ENCODE measurements at places on chromosomes 12 and 14.

GRCh38 chr14:20624495-20625070, 16.9 kb downstream of the OR6S1 start:
- H3K36me3 ChIP-seq: no peaks in the 10 kb centered on the region
- H3K27ac ChIP-seq: no peak overlapping the region
- no peaks in the 10 kb centered on the region for H3K27me3 ChIP-seq
- peak; percentile 89 for DNase-seq
- peak overlapping the region; percentile 9 for H3K4me3 ChIP-seq

- peak overlapping the region; percentile 72 for H3K4me3 ChIP-seq
- no peaks in the 10 kb centered on the region for H3K36me3 ChIP-seq
- peak; percentile 46 for DNase-seq
- H3K27ac ChIP-seq: peak overlapping the region; percentile 20
- H3K4me1 ChIP-seq: peaks cover 16% of the 10 kb centered on the region
Observed at GRCh38 chr12:56487448-56488040, 417 bp downstream of the GLS2 start.

GRCh38 chr14:21092273-21093011, 6.0 kb downstream of the ZNF219 start:
- peaks cover 6% of the 10 kb centered on the region for H3K36me3 ChIP-seq
- peaks cover 25% of the 10 kb centered on the region for H3K4me1 ChIP-seq
- H3K27me3 ChIP-seq: no peaks in the 10 kb centered on the region
- no peak overlapping the region for H3K27ac ChIP-seq
- no peak overlapping the region for H3K4me3 ChIP-seq

- no peak for DNase-seq
- H3K36me3 ChIP-seq: no peaks in the 10 kb centered on the region
- H3K4me1 ChIP-seq: no peaks in the 10 kb centered on the region
- H3K4me3 ChIP-seq: no peak overlapping the region
- H3K27me3 ChIP-seq: no peaks in the 10 kb centered on the region
Observed at GRCh38 chr12:90423965-90424364, 531.0 kb downstream of the CCER1 start.

DNA sequence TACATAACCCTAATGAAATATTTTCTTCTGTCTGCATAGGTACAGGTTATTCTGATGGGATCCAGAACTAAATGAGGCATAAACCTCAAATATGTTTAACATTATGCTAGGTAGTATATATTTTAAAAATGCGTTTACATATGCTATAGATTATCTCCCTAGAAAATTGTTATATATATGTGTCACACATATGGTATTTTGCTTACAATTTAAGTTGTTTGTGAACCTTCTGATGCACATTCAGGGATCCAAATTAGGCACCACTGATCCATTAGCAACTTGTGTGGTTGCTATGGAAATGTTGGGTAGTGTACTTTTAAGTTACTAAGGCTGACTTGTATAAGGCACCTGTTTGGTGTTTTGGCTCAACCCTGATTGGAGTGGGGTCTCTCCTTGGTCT, 456.7 kb downstream of the AEBP2 start:
- no peak overlapping the region for H3K27ac ChIP-seq
- H3K4me1 ChIP-seq: no peaks in the 10 kb centered on the region
- no peaks in the 10 kb centered on the region for H3K27me3 ChIP-seq
- no peak for DNase-seq
- no peaks in the 10 kb centered on the region for H3K36me3 ChIP-seq

DNA sequence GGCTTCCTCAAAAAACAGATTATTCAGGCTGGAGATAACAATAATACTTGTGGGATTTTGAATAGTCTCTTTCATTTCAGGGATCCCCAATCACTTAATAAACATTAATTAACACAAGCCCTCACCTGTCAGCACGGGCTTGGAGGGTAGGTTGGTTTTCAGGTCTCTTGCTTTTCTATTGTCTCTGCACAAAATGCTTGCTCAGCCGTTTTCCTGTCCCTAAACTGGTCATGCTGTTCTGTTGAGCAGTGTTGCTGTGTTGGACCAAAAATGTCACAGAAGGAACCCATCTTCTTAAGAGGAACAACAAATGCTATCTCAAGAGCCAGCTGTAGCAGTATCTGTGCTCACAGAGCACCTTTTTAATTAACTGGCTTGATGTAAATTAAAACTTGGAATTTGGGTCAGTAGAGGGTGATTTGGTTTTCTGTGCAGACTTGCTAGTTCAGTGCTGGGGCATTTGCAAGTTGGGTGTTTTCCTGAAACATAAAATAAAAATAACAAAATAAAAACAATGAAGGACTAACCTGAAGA, 231.8 kb upstream of the CRY1 start:
- H3K4me1 ChIP-seq: peaks cover 16% of the 10 kb centered on the region
- H3K4me3 ChIP-seq: no peak overlapping the region
- no peak overlapping the region for H3K27ac ChIP-seq
- no peaks in the 10 kb centered on the region for H3K36me3 ChIP-seq

- H3K27ac ChIP-seq: no peak overlapping the region
- no peaks in the 10 kb centered on the region for H3K36me3 ChIP-seq
- no peak for DNase-seq
- H3K27me3 ChIP-seq: no peaks in the 10 kb centered on the region
- no peaks in the 10 kb centered on the region for H3K4me1 ChIP-seq
Observed at GRCh38 chr12:70730675-70731180, 93.5 kb upstream of the PTPRB start.

- no peak overlapping the region for H3K27ac ChIP-seq
- H3K4me3 ChIP-seq: no peak overlapping the region
- H3K4me1 ChIP-seq: no peaks in the 10 kb centered on the region
- no peaks in the 10 kb centered on the region for H3K27me3 ChIP-seq
Observed at GRCh38 chr14:77917491-77918201, 117.7 kb downstream of the ADCK1 start.

DNA sequence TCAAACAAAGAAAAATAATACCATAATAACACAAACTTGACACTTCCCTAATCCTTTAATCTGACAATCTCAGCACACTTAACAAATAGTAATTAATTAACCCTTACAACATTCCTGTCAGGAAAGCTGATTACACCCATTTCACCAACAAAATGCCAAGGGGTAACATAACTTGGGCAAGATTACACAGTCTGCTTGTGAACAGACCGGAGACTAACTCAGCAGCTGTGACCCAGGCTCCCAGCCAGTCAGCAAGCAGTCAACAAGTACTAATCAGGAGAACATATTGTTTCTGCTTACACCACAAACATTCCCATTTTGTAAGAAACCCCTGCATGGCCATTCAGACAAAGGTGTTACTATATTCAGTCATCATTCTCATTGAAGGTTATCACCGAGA, 592.5 kb upstream of the FLRT2 start:
- H3K27me3 ChIP-seq: no peaks in the 10 kb centered on the region
- H3K4me3 ChIP-seq: no peak overlapping the region
- H3K36me3 ChIP-seq: no peaks in the 10 kb centered on the region
- no peaks in the 10 kb centered on the region for H3K4me1 ChIP-seq
- no peak overlapping the region for H3K27ac ChIP-seq
- DNase-seq: peak; percentile 20

GRCh38 chr14:99733540-99734405, 49.7 kb downstream of the CYP46A1 start:
- DNase-seq: peak; percentile 54
- H3K4me1 ChIP-seq: peaks cover 68% of the 10 kb centered on the region
- H3K27me3 ChIP-seq: no peaks in the 10 kb centered on the region
- H3K36me3 ChIP-seq: no peaks in the 10 kb centered on the region
- no peak overlapping the region for H3K4me3 ChIP-seq
- peak overlapping the region; percentile 79 for H3K27ac ChIP-seq

GRCh38 chr12:45388545-45388944, 172.7 kb downstream of the ANO6 start:
- no peak for DNase-seq
- no peaks in the 10 kb centered on the region for H3K36me3 ChIP-seq
- no peaks in the 10 kb centered on the region for H3K27me3 ChIP-seq

DNA sequence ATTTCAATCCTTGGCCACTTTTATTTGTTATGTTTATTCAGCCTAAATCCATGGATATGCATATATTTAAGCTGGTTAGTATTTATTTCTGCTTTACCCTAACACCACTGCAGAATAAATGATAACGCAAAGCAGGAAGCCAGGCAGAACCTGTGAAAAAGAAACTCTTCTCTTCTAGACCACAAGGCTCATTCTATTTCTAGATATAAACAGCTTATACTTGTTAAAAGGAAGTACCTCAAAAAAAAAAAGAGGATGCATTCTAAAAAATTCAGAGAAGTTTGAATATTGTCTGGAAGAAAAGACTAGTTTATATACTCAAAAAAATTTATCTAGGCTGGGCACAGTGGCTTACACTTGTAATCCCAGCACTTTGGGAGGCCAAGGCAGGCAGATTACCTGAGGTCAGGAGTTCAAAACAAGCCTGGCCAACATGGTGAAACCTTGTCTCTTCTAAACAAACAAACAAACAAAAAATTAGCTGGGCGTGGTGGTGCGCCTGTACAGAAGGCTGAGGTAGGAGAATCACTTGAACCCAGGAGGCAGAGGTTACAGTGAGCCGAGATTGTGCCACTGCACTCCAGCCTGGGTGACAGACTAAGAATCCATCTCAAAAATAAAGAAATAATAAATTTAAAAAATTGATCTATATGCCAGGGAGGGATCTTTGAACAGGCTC, 55.8 kb downstream of the GALNT4 start:
- no peaks in the 10 kb centered on the region for H3K27me3 ChIP-seq
- H3K27ac ChIP-seq: peak overlapping the region; percentile 47
- DNase-seq: no peak
- H3K4me1 ChIP-seq: no peaks in the 10 kb centered on the region

DNA sequence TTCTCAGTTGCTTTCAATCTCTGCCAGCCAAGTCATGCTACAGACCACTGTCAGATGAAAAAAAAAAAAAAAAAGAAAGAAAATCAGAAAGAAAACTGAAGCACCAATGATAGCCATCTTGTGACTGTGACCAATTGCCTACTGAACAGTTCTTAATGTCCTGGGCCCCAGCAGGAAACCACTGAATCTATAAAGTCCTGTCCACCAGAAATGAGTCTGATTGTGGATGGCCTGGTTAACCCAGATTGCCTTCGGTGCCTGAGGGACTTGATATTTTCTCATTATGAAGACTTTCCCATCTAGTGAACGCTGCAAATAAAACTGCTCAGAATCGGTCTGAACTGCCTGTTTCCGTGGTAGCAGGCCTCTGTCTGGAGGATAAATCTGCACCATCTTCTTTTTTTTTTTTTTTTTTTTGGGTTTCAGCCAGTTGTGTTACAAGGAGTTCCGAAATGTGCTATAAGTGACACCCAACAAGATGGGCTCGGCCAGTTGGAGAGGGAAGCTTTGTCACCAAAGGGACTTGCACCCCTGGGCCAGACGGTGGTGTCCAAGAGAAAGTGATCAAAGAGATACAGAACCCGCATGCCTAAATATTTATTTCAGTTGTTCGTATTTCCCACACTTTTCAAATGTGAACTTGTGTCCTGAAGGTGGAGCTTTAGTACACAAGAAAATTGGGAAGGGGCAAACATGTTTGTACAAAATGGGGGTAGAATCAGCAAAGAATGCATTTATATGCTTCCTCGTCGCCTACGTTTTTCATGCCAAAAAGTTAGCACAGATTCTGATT, 3.0 kb upstream of the PLXNC1 start:
- no peaks in the 10 kb centered on the region for H3K27me3 ChIP-seq
- H3K27ac ChIP-seq: no peak overlapping the region
- H3K4me1 ChIP-seq: peaks cover 29% of the 10 kb centered on the region
- DNase-seq: no peak
- no peaks in the 10 kb centered on the region for H3K36me3 ChIP-seq

DNA sequence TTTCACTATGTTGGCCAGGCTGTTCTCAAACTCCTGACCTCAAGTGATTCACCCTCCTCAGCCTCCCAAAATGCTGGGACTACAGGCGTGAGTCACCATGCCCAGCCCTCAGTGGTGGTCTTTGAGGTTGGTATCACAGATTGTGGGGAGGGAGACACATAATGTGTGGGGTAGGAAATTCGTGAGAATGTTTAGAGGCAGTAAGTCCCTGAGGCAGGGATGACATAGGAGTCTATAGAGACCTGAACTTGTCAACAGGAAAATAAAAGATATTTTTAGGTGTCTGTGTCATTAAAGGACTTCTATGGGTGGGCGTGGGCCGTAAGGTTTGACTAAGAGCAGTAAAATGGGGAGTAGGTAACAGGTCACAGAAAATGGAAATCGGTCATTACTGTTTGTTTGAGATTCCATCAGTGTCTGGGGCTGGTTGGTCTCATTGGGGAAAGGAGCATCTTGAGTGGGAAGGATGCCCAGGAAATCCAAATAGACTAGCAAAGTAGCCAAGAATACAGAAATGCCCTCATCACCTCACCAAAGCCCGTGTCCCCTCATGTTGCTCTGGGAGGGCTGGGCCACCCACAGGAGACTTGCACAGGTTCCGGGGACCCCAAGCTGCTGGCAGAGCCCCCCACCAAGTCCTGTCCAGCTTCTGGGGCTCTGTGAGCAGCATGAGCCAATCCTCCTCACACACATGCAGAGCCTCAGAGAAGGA, 63.6 kb upstream of the BCL2L14 start:
- no peak for DNase-seq
- H3K4me3 ChIP-seq: no peak overlapping the region
- no peaks in the 10 kb centered on the region for H3K36me3 ChIP-seq
- peaks cover 11% of the 10 kb centered on the region for H3K4me1 ChIP-seq

DNA sequence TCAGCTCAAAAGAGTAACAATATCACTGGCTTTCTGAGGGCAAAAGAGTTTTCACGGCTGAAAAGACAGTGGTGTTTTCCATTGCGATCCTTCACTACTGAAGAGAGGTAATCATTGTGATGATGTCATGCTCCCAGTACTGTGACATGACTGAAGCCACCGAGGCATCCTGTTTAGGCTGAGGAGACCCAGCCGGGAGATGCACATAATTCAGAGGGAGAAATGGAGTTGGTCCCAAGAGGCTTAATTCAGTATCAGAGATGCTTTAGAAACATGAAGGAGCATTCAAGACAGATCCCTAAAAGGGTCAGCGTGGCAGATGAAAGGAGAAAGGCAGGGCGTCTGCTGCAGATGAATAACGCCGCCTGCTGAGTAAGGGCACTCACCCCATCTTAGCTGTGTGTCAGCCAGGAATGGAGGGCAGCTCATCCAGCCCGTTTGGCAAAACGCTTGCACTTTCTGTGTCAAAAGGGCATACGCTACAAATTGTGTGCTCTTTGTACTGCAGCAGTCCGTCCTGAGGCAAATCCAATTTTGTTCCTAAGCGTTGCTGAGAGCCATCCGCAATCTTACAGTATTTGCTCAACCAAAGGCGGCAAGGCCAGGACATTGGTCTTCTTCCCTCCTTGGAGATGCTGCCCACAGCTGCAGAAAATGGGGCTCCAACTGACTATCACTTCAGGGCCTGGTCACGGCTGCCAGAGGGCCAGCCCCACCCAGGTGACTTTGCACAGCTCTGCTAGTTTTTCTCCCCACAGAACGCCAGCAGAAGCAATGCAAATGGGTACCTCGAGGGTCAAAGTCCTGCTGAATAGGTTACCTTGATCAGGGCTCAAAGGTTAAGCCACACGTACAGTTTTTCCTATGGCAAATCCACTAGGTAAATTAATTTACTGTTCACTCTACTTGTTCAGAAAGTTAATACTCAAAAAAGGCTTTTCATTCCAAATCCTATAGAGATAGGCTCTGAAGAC, 23.5 kb downstream of the CCDC92 start:
- H3K27ac ChIP-seq: no peak overlapping the region
- DNase-seq: no peak
- no peak overlapping the region for H3K4me3 ChIP-seq

- no peaks in the 10 kb centered on the region for H3K4me1 ChIP-seq
- H3K36me3 ChIP-seq: no peaks in the 10 kb centered on the region
- H3K4me3 ChIP-seq: no peak overlapping the region
- H3K27ac ChIP-seq: no peak overlapping the region
- no peak for DNase-seq
Observed at GRCh38 chr12:66829660-66830325, 150.9 kb upstream of the GRIP1 start.

- no peak overlapping the region for H3K27ac ChIP-seq
- no peaks in the 10 kb centered on the region for H3K36me3 ChIP-seq
- no peaks in the 10 kb centered on the region for H3K4me1 ChIP-seq
- no peak for DNase-seq
Observed at GRCh38 chr12:62882140-62882539, 52.8 kb downstream of the PPM1H start.

Measured in upper lobe of left lung (tissue), 6 donors.